ENCODE measurements at places on chromosomes 16 and 17. TPM values are rescaled to one million over a fixed set of nuclear protein-coding genes. Genes with fewer than 3 reads are reported as not detected.
A peak's percentile ranks its signal among the peaks of the same experiment; 100 is the strongest.

- H3K4me1 ChIP-seq: no peaks in the 10 kb centered on the region
- H3K27ac ChIP-seq: peak overlapping the region; percentile 14
- H3K4me3 ChIP-seq: no peak overlapping the region
- no peak for DNase-seq
- H3K36me3 ChIP-seq: no peaks in the 10 kb centered on the region
- no peaks in the 10 kb centered on the region for H3K27me3 ChIP-seq
Observed at GRCh38 chr16:57889522-57889921, 81.4 kb downstream of the CNGB1 start.

DNA sequence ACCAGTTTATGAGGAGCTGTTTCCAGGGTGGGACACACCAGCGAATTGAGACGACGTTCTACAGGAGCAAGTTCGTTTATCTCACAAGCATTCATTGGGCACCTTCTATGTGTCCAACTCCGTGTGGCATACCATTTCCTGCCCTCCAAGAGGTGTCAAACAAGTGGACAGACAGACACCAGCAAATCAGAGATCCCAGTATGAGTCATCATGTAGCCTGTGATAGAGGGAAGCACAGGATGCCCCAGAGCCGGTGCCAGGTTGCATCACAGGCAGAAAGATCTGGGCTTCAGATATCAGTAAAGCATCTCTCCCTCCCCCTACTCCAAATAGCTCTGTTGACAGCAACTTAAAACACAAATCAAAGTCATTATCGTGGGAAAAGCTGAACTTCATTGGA is 31.8 kb upstream of the MAF start:
- H3K27me3 ChIP-seq: no peaks in the 10 kb centered on the region
- no peaks in the 10 kb centered on the region for H3K4me1 ChIP-seq
- H3K27ac ChIP-seq: no peak overlapping the region
- no peaks in the 10 kb centered on the region for H3K36me3 ChIP-seq

- DNase-seq: no peak
- no peak overlapping the region for H3K27ac ChIP-seq
- H3K27me3 ChIP-seq: no peaks in the 10 kb centered on the region
- no peaks in the 10 kb centered on the region for H3K4me1 ChIP-seq
Observed at GRCh38 chr17:39352511-39352910, 48.9 kb downstream of the FBXL20 start.

DNA sequence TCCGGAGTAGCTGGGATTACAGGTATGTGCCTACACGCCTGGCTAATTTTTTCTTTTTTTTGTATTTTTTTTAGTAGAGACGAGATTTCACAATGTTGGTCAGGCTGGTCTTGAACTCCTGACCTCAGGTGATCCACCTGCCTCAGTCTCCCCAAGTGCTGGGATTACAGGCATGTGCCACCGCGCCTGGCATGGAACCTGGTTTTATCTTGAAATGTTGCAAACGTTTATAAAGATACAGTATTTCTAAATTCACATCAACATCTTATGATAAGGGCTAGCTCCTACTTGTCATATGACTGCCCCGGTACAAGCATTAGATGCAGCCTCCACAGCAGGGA is 1.5 kb upstream of the IST1 start:
- H3K36me3 ChIP-seq: no peaks in the 10 kb centered on the region
- H3K27me3 ChIP-seq: no peaks in the 10 kb centered on the region
- no peak for DNase-seq
- H3K4me1 ChIP-seq: peaks cover 32% of the 10 kb centered on the region
- H3K27ac ChIP-seq: peak overlapping the region; percentile 92

The GABARAP gene
- total RNA-seq: 363 TPM

The CAPNS2 gene
- total RNA-seq: 5.8 TPM

The FOXF1 gene
- 4.4 TPM for total RNA-seq

The CLEC10A gene
- 9.9 TPM for total RNA-seq

The NXN gene
- total RNA-seq: 12.4 TPM

The CSH2 gene
- not detected for total RNA-seq

All from Peyer's patch (tissue), 4 donors.